HS-5 (cell line): ENCODE measurements at places on chromosomes 11 and 22.

DNA sequence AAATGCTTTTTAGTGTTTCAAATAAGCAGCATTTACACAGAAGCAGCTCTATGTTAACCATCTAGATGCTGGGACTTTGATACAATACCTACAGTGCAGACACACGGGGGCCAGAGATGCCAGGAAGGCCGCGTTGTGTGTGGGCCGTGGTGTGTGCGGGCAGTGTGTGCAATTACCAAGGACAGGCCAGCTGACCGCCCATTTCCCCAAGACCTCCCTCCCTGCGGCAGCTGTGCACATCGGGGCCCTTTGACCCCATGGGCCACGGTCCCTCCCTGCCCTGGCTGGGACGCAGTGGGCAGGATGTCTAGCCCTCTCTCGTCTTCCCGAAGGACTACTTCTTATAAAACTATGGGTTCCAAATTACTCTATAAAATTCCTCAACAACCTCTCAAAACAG, 38.4 kb downstream of the CLTCL1 start:
- no peak for DNase-seq

DNA sequence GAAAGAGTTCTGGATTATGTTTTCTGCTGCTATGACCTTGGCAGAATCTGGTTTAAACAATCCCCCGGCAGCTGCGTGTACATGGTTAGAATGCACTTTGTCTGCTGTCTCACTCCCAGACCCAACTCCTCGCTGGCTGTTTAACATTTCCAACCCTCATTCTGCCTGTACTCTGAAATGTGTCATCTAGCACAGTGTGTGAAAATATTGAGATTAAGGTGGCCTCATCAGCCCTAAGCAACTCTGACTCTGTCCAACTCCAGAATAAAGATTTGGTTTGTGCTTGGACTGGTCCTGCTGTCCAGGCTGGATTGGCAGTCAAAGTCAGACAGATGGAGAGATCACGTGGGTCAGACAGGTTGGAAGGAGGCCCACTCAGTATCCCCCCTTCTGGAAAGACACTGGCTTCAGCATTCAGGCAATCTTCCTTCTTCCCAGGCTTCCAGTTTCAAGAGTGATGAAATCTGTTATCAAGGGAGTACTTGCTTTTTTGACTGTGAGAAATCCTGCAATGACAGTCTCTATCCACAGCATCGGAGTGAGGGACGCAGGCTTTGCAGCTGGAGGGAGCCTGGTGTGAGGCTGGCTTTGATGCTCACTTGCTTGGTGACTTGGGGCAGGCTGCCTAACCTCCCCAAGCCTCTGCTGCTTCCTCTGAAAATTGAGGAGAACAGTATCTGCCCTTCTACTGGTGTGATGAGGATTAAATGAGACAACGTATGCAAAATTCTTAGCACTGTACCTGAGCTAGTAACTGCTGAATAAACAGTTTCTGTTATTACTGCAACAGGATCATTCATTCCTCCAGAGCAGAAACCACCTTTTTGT, 29.8 kb downstream of the ABTB2 start:
- DNase-seq = no peak

- peak; percentile 76 for DNase-seq
Observed at GRCh38 chr11:80958361-80958760, 1517.5 kb upstream of the TENM4 start.

DNA sequence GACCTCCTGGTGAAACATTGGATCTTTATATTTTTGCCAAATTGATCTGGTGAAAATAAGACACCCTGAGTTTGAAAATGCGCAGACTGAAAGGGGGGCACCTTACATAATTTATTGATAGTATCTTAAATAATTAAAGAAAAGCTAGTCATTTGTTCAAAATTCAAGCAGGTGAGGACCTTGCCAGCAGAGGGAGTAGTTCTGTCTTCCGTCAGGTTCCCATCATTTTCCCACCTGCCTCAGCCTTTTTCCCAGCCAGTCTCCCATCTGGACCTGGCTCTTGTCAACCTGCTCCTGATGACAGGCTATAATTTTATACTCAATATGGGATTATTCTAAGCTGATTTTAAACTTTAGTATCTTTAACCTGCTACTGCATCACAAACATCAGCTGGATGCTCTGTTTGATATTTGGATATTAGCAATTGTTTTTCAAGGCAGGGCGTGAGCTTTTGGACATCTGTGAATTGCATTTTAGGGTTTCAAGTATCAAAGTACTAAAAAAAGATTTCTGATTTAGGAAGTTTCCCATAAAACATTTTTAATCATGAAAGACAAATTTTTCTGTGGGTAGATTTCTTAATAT, 132.0 kb downstream of the ELP4 start:
- DNase-seq = no peak
